Stimulated activated CD8-positive, alpha-beta memory T cell treated with anti-CD3 and anti-CD28 coated beads, Interleukin-4, amount 100 ng/mL, for 1 hour (primary cell): ENCODE measurements at places on chromosomes 2 and 18.

- DNase-seq: no peak
Observed at GRCh38 chr2:193583638-193584400, 1389.1 kb upstream of the TMEFF2 start.

GRCh38 chr18:59268127-59268720, 5.0 kb downstream of the RAX start:
- no peak for DNase-seq

GRCh38 chr2:10716581-10716980, 4.8 kb upstream of the ATP6V1C2 start:
- no peak for DNase-seq

DNA sequence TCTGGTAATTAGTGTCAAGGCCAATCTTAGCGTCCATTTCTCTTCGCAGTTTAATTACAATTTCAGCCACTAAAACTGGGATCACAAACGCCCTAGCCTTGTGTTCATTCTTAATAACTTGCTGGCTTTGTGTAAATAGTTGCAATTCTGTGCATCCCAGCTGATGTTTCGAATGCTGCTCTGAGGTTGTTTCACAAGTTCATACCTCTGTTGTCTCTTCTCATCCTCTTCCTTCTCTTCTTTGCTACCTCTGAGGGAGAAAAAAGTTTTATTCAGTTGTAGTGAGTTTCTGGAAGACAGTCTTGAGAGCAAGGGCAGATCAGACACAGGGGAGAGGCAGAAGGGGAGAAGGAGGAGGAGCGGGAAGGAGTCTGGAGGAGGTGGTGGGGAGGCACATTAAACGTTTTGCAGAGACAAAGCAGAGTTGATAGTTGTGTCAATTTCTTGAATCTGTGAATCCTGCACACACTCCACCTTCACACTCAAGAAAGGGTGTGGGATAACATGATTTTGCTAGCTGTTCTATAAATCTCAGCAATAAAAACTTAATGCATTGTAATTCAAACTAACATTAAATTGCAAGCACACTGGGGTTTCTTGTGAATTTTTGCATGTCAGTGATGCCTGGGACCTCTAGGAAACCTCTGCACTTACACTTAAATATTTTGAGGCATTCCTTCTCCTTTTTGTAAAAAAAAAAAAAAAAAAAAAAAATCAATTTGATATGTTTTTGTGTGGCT, 6.8 kb downstream of the MEIS1 start:
- no peak for DNase-seq

- no peak for DNase-seq
Observed at GRCh38 chr2:239806276-239806675, 218.9 kb downstream of the NDUFA10 start.

GRCh38 chr2:169275696-169276444, 86.5 kb downstream of the LRP2 start:
- no peak for DNase-seq

DNA sequence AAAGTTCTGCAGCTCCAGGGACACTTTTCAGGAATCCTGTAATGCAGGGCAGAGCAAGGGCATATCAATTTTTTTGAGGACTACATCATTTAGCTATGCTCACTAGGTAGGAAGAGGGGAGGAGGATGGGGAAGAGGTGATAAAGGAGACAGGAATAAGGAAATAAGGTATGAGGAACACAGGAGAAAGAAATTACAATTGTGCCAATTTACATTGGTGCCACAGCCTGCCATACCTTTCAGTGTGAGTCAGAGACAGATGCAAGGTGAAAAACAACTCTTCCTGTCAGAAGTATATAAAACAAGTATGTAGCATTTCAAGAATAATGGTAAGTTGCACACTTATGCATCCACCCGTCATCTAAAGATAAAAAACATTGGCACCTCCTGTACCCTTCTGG, 5.4 kb upstream of the MRPS9 start:
- no peak for DNase-seq

DNA sequence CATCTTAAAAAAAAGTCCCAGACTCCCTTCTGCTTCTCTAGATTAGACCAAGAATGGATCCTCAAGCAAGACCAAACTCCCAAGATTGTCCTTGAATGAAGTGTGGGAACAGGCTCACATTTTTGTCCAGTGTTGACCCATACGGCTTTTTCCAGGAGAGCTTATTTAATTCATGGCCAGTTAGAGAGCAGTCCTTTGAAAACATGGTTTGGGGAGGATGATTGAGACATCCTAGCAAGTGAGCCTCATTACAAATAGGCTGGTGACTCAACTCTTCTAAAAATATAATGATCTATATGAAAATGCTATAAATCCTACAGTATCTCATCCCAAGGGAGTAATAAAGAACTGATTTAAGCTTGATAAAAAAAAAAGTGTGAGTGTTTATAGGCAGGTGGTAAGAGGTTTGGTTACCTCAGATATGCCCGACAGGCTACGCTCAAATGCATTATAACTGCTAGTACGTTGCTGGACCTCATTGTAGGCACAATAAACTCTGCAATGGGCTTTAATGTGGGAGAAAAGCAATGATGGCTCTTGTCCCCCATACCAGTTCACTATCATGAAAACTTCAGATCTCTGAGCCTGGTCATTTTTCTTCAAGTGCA, 17.0 kb downstream of the ANKRD29 start:
- DNase-seq: no peak

DNA sequence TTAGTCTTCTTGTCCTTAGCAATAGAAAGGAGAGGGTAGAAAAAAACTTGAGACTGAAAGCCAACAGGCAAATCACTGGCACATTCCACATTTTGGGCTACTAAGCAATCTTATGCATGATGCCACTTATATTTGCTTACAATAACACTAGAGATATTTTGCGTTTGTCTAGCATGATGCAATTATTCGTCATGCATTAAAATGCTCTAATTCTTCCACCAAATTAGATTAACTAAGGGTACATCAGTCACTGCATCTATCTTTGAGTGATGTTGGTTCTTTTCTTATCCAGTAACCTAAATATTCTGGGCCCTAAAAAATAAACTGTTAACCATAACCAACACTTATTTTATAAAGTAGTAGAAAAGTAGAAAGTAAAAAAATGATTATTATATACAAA, 1311.7 kb upstream of the CDH2 start:
- DNase-seq: no peak

GRCh38 chr18:77045677-77046076, 86.9 kb downstream of the MBP start:
- DNase-seq: no peak

DNA sequence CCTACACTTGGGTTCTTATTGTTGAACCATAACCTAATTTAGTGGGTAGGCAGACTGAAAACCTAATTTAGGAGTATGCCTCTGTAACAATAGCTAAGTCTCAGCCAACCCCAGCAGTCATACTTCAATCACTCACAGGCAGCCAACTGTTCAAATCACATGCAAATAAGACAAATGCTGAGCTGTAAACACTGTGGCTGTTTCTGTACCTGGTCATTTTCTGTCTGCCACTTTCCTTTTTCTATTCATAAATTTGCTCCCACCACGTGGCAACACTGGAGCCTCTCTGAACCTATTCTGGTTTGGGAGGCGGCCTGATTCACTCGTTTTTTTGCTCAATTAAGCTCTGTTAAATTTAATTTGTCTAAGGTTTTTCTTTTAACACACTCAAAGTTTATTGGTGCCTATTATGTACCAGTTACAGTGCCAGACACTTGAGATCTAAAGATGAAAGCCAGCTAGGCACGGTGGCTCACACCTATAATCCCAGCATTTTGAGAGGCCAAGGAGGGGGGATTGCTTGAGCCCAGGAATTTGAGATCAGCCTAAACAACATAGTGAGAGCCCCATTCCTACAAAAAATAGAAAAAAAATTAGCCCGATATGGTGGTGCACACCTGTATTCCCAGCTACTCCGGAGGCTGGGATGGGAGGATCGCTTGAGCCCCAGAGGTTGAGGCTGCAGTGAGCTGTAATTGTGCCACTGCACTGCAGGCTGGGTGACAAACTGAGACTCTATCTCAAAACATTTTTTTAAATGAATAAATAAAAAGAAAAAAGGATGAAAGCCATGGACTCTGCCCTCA, 41.1 kb downstream of the THNSL2 start:
- no peak for DNase-seq

DNA sequence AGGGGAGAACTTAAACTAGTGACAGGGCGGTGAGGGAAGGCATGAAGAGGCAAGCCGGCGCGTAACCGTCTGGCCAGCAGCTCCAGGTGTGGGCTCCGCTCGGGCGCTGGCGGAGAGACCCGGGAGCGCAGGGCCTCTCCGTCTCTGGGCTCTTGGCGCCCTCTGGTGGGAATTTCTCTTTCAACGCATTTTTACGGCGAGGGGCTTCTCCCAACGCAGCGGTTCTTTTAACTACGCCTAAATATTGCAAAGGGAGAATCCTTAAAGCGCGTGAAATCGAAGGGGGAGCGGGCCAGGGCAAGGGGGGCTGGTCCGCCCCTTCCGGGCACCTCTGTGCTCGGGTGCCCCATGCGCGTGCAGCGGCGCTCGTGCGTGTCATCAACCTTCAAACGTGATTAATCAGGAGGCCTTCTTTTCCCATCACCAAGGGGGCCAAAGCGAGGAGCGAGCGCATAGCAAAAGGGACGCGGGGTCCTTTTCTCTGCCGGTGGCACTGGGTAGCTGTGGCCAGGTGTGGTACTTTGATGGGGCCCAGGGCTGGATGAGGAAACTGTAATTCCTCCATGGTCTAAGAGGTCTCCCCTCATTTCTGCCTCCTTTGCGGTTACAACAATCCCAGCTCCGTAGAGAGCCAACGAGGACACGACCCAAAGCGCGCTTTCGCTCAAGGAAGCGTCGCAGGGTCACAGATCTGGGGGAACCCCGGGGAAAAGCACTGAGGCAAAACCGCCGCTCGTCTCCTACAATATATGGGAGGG, 762 bp upstream of the GAD1 start:
- no peak for DNase-seq

- DNase-seq: no peak
Observed at GRCh38 chr2:95356821-95357700, 45.4 kb upstream of the FAHD2A start.

DNA sequence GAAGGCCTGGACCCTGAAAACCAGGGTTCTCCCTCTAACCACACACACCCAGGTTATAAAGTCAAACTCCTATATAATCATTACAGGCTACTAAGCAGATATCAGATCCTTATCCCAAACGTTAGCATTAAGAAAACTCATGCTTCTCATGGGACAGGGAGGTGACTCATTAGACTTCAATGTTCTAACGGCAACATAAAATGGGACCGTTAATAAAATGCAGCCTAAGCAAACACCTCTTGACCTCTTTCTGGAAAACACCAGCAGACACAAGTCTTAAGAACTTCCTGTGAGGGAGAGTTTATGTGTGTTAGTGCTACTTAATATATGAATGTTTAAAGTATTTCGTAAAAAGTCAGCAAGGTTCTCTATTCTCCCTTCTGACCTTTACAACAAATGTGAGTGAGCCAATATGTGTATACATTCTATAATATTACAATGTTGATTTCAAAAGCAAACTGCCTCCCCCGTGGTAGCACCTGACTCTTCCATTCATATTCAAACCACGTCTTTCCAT, 31.7 kb downstream of the LPIN2 start:
- no peak for DNase-seq

DNA sequence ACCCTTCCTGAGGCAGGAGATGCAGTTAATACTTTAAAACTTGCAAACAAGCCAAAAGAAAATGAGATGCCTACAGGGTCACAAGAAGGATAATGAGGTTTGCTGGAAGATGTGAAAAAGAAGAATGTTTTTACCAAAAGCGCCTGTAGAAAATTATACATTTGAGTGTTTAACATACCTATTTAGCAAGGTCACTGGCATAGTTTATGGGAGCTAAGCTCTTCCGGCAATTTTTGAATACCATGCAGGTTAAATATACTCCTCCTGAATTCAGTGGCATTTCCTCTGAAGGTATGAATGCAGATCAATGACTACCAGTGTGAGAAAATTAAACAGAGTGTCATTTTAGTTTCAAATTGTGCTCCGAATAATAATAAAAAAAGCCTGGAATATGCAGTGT, 21.2 kb upstream of the MAP3K20 start:
- no peak for DNase-seq

- DNase-seq: no peak
Observed at GRCh38 chr2:121816797-121817196, 61.3 kb downstream of the TSN start.

GRCh38 chr18:2891526-2892431, 45.0 kb downstream of the EMILIN2 start:
- DNase-seq: no peak

- DNase-seq: no peak
Observed at GRCh38 chr18:23494992-23495391, 8.3 kb upstream of the RMC1 start.

GRCh38 chr2:190097115-190097514, 34.6 kb upstream of the MSTN start:
- DNase-seq: no peak

GRCh38 chr2:144374163-144374661, 145.7 kb downstream of the ZEB2 start:
- no peak for DNase-seq

- no peak for DNase-seq
Observed at GRCh38 chr2:82837588-82838304, 1621.3 kb downstream of the SUCLG1 start.

- no peak for DNase-seq
Observed at GRCh38 chr2:29057006-29057405, 17.3 kb downstream of the PCARE start.

GRCh38 chr2:203379156-203379555, 51.0 kb downstream of the ABI2 start:
- no peak for DNase-seq

DNA sequence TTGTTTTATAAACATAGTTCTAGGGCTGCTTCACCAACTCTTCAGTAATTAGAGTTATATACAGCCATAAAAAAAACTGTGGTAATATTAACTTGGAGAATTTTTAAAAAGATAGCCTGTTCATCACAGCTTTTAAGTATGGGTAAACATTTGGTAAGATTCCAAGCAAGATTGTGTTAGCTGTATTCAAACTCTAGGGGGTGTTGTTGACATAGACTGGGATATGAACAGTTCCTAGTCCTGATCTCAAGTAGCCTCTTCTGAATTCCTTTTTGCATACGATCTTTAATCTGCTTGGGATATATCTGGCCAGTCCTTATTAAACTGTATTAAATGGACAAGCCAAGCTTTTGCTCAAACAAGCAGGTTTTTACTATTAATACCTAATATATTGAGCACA, 13.4 kb downstream of the NOP58 start:
- DNase-seq: no peak

DNA sequence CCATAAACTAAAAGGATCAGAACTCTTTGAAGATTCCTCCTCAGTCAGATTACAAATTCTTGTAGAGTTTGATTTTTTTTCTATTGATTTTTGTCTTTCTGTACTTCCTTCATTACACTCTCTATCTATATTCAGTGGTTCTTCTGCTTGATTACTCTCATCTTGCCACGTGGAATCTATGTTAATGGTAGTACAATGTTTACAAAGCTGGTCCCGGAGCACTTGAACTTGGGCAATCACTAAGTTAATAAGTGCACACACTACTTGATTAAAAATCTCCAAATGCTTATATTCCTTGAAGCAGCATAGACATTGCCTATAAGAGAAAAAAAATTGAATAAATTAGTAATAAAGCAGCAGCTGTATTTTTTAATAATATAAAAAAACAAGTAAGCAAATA, 65.1 kb downstream of the USP34 start:
- no peak for DNase-seq

DNA sequence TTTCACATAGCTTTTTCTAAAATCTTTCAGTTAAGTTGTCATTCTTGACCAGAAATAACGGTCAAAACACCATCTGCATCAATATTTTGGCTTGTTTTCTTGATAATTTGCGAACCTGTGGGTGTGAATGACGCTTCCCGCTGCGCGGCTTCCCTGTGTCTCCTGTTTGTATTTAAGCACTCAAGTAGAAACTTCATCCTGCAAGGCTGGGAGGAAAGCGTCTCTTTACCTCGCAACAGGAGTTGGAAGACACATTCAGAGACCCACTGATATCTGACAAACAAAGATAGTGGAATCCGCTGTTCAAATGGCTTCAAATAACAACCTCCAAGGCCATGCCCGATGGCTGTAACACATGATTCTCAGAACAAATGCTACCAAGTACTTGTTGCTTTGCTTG, 704.9 kb downstream of the DCDC2C start:
- DNase-seq: no peak
